ENCODE measurements at places on chromosomes 16 and 17.

DNA sequence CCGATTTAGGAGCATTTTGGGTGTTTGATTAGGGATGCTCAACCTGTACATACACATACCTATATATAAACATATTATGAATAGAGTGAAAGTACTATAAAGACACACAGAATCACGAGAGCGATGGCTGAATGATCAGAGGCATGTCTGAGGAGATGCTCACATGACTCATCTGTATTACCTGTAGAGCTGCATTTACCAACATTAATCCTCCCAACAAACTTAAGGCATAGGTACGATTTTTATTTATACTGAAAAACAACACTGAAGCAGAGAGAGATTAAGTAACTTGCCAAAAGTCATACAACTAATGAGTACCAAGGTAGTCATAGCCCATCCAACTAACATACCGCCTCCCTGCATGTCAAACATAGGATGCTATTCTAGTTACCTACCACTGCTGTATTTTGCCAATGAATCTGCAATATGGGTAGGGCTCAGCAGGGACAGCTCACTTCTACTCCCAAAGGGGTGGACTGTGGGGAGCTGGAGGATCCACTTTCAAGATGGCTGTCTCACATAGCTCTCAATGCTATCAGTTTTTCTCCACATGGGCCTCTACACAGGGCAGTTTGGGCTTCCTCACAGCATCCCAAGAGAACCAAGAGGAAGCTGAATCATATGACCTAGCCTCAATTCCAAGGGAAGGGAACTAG, 7.3 kb downstream of the CYB5D1 start:
- no peak for DNase-seq

GRCh38 chr17:8360260-8360659, 16.2 kb downstream of the KRABD2 start:
- DNase-seq, result no peak

GRCh38 chr16:87453326-87453725, 39.5 kb downstream of the ZCCHC14 start:
- DNase-seq, result no peak

DNA sequence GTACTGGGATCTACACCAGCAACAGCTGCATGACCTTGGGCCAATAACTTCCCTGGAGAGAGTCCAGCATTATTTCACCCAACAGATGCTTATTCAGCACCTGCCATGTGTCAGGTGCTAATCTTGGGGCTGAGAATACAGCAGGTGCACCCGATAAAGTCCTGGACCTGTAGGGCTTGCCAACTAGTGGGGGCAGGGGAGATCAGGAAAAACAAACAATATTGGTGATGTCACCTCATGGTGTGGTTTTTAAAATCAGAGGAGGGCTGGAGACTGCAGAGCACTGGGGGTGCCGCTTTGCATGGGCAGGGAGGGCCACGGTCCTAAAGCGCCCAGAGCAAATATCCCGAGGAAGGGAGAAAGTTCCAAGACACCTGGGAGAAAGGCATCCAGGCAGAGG, 218.8 kb downstream of the C16orf95 start:
- no peak for DNase-seq

DNA sequence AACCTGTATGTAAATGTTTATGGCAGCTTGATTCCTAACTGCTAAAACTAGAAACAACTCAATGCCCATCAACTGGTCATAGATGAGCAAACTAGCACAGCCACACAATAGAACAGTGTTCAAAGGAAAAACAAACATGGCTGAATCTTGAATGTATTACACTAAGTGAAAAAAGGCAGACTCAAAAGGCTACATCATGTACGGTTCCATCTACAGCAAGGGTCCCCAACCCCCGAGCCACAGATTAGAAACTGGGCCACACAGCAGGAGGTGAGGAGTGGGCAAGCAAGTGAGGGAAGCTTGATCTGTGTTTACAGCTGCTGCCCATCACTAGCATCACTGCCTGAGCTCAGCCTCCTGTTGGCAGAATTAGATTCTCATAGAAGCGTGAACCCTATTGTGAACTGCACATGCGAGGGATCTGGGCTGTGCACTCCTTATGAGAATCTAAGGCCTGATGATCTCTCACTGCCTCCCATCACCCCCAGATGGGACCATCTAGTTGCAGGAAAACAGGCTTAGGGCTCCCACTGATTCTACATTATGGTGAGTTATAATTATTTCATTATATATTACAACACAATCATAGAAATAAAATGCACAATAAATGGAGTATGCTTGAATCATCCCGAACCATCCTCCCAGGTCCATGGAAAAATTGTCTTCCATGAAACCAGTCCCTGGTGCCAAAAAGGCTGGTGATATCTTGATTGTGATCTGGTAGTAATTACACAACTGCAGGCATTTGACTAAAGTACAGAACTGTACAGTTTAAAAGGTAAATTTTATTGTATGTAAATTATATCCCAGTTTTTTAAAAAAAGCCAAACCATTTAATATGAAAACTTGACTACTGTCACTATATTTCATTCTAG, 7.7 kb downstream of the CEP20 start:
- no peak for DNase-seq

GRCh38 chr16:2234813-2235170, 1.5 kb upstream of the DNASE1L2 start:
- DNase-seq, result no peak

GRCh38 chr16:49462989-49463371, 89.4 kb downstream of the C16orf78 start:
- DNase-seq, result no peak

GRCh38 chr17:48622857-48623256, 3.3 kb downstream of the HOXB9 start:
- DNase-seq, result no peak

- DNase-seq, result peak; percentile 63
These were observed 8.1 kb downstream of the ADAD2 start for GRCh38 chr16:84199097-84199496.

DNA sequence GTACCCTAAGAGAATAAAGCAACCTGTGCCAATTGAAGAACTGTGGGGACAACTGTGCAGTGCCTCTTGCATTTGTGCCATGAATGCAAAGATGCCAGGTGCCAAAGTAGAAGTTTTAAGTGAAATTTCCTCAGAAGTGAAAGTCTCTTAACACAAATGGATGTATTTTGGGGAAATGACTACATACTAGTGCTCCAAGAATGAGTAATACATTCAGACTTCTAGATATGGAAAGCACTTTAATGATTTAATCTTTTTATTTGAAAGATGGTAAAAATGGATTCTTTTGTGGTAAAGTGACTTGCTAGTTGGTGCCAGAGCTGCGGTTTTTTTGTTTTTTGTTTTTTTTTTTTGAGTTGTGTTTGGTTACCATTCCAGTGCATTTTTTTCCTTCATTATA, 15.0 kb downstream of the UTP18 start:
- no peak for DNase-seq

DNA sequence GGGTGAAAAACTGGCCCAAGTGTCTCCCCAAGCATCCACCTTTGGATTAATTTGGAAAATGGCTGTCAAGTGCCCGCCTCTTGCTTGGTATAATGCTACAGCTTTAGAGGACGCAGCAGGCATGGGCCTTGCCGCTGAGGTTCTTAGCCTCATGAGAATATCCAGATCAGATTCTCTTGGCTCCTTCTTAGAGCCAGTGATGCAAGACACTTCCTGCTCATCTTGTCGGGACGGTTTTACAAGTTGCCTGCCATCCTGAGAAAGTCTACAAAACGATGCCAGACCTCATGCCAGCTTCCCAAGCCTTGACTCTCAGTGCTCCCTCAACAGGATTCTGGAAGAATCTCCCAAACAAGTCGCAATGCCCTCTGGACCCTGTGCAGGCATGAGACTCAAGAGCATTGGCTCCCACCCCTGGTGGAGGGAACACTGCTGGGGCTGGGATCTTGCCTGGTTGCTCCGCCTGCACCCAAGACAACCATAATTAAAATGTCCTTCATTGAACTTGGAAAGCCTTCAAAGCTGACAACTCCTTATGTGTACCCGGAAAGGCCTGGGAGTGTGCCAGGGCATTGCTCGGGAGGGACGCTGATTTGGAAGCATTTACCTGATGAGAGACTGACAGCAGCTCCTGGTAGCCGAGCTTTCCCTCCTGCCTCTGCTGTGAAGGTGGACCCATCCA, 25.8 kb upstream of the STH start:
- no peak for DNase-seq

- DNase-seq, result no peak
These were observed 11.9 kb downstream of the SBK1 start for GRCh38 chr16:28304214-28304613.

DNA sequence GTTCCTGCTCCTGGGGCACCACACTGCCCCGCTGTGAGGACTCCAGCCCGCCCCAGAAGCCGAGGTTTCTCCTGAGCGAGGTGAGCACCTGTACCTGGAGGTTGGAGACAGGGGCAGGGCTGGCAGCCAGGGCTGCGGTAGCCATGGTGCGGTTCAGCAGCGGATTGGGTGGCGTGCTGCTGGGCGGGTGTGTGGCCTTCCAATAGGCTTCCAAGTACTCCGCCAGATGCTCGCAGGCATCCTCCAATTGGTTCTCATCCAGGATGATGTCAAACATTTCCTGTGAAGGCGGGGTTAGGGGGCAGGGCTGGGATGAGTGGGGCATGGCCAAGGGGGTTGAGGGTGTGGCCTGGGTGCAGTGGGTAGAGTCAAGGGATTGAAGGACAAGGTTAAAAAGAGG, 11.3 kb upstream of the ARL5C start:
- DNase-seq, result peak; percentile 63

- peak; percentile 52 for DNase-seq
These were observed 126.5 kb downstream of the ENGASE start for GRCh38 chr17:79201119-79201518.

DNA sequence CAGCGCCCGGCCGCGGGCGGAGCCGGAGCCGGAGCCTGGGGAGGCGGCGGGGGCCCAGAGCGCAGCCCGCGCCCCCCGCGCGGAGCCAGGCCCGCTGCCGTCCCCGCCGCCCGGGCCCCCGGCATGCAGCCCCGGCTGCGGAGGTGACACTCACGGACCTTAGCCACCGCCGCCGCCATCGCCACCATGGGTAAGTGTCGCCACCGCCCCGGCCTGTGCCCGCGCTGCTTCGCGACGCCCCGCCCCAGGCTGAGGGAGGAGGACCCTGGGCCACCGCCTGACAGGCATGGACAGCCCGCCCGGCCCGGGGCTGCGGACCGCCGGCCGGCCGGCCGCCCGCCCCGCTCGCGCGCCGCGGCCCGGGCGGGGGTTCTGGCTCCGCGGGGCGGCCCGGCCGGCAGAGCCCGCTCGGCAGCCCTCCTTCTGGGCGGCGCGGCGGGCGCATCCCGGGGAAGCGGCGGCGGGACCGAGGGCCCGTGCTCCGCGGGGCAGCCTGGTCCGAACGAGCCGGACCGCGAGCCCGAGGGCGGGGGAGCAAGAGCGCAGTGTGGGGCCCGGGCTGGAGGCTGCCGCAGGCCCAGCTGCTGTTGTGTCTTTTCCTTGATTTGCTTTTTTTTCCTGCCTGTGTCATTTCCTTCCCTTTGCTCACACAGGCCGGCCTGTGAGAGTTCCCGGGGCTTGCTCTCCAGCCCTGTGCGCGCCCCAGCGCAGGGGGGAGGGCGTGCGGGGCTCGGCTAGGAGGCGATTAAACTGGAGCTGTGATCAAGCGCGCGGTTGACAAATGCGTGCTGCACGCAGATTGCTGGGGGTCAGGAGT, 565 bp downstream of the MAP3K3 start:
- DNase-seq, result peak; percentile 84

GRCh38 chr17:36947922-36948716, 635 bp upstream of the AATF start:
- peak; percentile 58 for DNase-seq

GRCh38 chr16:78925083-78925767, 675.3 kb downstream of the MAF start:
- DNase-seq, result peak; percentile 61

DNA sequence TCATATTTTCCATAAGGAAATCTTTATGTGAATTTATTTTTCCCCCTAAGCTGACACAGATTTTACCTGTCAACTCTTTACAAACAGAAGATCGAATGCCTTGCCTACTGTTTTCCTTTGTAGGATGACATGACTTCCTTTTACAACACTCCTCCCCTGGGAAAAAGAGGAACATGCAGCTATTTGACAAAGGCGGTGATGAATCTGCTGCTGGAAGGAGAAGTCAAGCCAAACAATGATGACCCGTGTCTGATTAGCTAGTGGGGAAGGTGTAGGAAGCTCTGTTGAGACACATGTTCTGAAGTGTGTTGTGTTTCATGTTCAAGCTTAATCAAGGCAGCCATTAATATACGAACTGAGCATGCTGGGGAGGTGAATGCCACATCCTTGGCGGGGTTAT, 238.0 kb downstream of the PHKB start:
- no peak for DNase-seq

GRCh38 chr17:74499992-74500391, 31.3 kb downstream of the CD300LB start:
- DNase-seq, result no peak

DNA sequence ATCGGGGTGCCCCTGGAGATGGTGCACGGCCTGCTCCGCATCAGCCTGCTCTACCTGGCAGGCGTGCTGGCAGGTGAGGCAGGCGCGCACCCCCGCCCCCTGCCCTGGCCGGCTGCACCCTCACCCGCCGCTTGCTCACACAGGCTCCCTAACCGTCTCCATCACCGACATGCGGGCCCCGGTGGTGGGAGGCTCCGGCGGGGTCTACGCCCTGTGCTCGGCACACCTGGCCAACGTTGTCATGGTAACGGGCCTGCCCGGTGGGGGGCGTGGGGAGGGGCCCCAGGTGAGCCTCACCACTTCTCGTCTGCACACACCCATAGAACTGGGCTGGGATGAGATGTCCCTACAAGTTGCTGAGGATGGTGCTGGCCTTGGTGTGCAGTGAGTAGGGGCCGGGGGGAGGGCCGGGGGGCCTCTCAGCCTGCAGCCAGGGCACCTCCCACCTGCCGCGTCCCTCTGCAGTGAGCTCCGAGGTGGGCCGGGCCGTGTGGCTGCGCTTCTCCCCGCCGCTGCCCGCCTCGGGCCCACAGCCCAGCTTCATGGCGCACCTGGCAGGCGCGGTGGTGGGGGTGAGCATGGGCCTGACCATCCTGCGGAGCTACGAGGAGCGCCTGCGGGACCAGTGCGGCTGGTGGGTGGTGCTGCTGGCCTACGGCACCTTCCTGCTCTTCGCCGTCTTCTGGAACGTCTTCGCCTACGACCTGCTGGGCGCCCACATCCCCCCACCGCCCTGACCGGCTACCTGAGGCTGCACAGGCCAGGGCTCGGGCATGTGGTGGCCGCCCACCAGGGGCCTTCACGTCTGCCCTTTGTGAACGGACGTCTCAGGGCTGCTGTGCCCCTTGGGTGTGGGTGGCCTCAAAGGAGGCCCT, 2.1 kb downstream of the RHBDL1 start:
- DNase-seq, result no peak

GRCh38 chr17:55705847-55706246, 16.8 kb downstream of the TMEM100 start:
- DNase-seq, result no peak

GRCh38 chr17:41650794-41651624, 26.6 kb upstream of the KRT17 start:
- no peak for DNase-seq

- DNase-seq, result peak; percentile 42
These were observed 228.7 kb upstream of the ASIC2 start for GRCh38 chr17:33521784-33522183.
